Airway epithelial cell (primary cell): ENCODE measurements at places on chromosomes 6 and 20. TPM values are rescaled to one million over a fixed set of nuclear protein-coding genes. Genes with fewer than 3 reads are reported as not detected.

Gene TRAPPC3L
- not detected in 2 replicates for total RNA-seq

Gene PKIB
- 4.1 and 4.9 TPM in 2 replicates for total RNA-seq

Gene ITPR3
- 49.4 and 67.6 TPM in 2 replicates for total RNA-seq

Gene ADTRP
- total RNA-seq: 1.3 and 1.8 TPM in 2 replicates

Gene B3GAT2
- total RNA-seq: not detected in 2 replicates

Gene METTL24
- total RNA-seq: not detected in 2 replicates

Gene F13A1
- 0.05 TPM in 1 of 2 replicates, not detected in the other for total RNA-seq

Gene C20orf202
- 0.05 TPM in 1 of 2 replicates, not detected in the other for total RNA-seq

Gene FAM184A
- 0.14 and 0.19 TPM in 2 replicates for total RNA-seq

Gene RAB32
- total RNA-seq: 42.1 and 47.6 TPM in 2 replicates

Gene PLA2G7
- 0.51 and 1.2 TPM in 2 replicates for total RNA-seq

Gene THBD
- 40.7 and 44.2 TPM in 2 replicates for total RNA-seq

Gene EPPIN
- not detected in 2 replicates for total RNA-seq

Gene MLIP
- 0.63 TPM in 1 of 2 replicates, not detected in the other for total RNA-seq

Gene ZBP1
- total RNA-seq: not detected in 2 replicates

Gene SCGN
- not detected in 2 replicates for total RNA-seq

Gene CRISP2
- total RNA-seq: not detected in 2 replicates

Gene PTPRK
- 33.4 and 45.8 TPM in 2 replicates for total RNA-seq

Gene HLA-G
- 5.9 and 9.1 TPM in 2 replicates for total RNA-seq

Gene C20orf144
- not detected in 2 replicates for total RNA-seq

Gene BPIFB2
- total RNA-seq: not detected in 2 replicates

Gene THBS2
- 3.3 and 3.9 TPM in 2 replicates for total RNA-seq

Gene MATN4
- 0.05 TPM in 1 of 2 replicates, not detected in the other for total RNA-seq

Gene DCDC2
- 0.07 TPM in 1 of 2 replicates, not detected in the other for total RNA-seq

Gene PROCR
- total RNA-seq: 74.8 and 97.8 TPM in 2 replicates

Gene MEP1A
- 0.14 and 0.21 TPM in 2 replicates for total RNA-seq

Gene SALL4
- 0.05 and 0.07 TPM in 2 replicates for total RNA-seq

Gene OR2H1
- not detected in 2 replicates for total RNA-seq

Gene ILRUN
- total RNA-seq: 34.1 and 37.7 TPM in 2 replicates

Gene STXBP5
- total RNA-seq: 17.5 and 21.0 TPM in 2 replicates

Gene OGFR
- 37.7 and 39.0 TPM in 2 replicates for total RNA-seq

Gene JPH2
- total RNA-seq: 0.14 and 0.19 TPM in 2 replicates

Gene SIRPD
- not detected in 2 replicates for total RNA-seq

Gene NKAPL
- total RNA-seq: 0.56 and 1.0 TPM in 2 replicates

Gene HLA-DQA1
- total RNA-seq: not detected in 2 replicates

Gene PCK1
- not detected in 2 replicates for total RNA-seq

Gene ANGPT4
- total RNA-seq: not detected in 2 replicates

Gene BEND6
- total RNA-seq: 0.23 and 0.28 TPM in 2 replicates

Gene FAM83B
- total RNA-seq: 35.7 and 48.0 TPM in 2 replicates

Gene VGLL2
- not detected in 2 replicates for total RNA-seq

Gene CDH26
- 1.2 and 2.0 TPM in 2 replicates for total RNA-seq

Gene CPNE1
- 71.3 and 76.1 TPM in 2 replicates for total RNA-seq

Gene TBXT
- not detected in 2 replicates for total RNA-seq

Gene C20orf141
- not detected in 2 replicates for total RNA-seq

Gene VPS16
- total RNA-seq: 17.8 and 26.0 TPM in 2 replicates

Gene CBLN4
- not detected in 2 replicates for total RNA-seq

Gene CLDN20
- total RNA-seq: 0.14 TPM in 1 of 2 replicates, not detected in the other

Gene TREML1
- not detected in 2 replicates for total RNA-seq
